H1 (cell line): ENCODE measurements at places on chromosomes 12 and 14.

- no peak for DNase-seq
These were observed 96.0 kb downstream of the GPHN start for GRCh38 chr14:66603945-66604344.

- no peak for DNase-seq
These were observed 3.8 kb downstream of the CS start for GRCh38 chr12:56296295-56296694.

DNA sequence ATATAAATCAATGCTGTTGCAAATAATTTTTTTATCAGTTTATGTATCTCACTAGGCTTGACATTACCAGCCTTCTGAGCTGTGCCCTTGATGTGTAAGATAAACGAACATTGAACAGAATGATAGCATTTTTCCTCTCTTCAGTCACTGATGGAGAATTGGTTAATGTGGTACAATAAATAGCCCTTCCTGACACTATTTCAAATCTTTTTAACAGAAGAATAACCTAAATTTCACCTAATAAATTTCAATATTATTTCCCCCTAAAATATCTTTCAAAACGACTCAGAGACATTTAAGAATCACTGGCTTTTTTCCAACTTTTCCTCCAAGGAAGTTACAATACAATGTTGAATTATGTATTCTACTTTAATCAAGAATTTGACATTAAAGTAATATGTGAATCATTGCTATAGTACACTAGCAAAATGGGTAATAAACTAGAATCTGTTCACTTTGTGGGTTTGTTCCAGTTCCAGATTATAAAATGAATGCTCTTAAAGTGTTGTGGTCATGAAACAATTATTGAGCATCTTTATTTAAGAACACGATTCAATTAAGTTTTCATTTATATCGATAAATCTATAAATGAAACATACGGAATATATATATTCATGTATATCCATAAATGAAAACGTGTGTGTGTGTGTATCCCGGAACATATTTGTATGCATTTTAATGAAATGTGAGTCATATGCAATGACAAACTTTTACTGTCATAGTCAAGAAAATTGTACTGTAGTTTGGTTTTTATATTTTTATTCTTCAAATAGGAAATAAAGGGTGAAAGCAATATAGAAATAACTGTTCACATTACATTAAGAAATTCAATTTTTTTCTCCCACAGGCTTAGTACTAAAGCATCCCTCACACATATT, 2.5 kb upstream of the ATP2B1 start:
- no peak for DNase-seq

GRCh38 chr14:81295958-81296923, 75.5 kb upstream of the GTF2A1 start:
- DNase-seq = no peak

DNA sequence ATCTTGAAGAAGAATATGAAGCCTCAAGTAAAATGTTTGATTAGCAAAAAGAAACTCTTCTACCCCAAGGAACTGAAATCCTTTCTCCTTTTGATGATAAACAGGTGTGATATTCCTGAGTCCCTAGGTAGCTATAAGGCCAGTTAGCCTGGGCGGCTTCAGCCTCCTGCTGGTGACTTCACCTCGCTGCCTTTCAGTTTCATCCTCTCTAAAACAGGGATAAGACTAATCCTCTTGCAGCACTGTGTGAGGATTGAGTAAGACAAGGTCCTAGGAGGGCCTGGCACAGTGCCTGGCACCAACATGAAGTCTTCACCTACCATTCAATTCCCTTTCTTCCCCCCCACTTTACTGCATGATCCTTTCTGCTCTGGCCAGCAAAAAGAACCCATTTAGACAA, 42.1 kb downstream of the CIT start:
- no peak for DNase-seq

GRCh38 chr14:61632807-61633206, 62.5 kb upstream of the HIF1A start:
- no peak for DNase-seq

GRCh38 chr14:97250931-97251330, 453.7 kb downstream of the VRK1 start:
- no peak for DNase-seq

GRCh38 chr12:3958534-3958933, 85.3 kb upstream of the PARP11 start:
- DNase-seq = no peak

- no peak for DNase-seq
These were observed 31.3 kb upstream of the VSX2 start for GRCh38 chr14:74207943-74208342.

- no peak for DNase-seq
These were observed 35.6 kb downstream of the GNS start for GRCh38 chr12:64723630-64724029.

DNA sequence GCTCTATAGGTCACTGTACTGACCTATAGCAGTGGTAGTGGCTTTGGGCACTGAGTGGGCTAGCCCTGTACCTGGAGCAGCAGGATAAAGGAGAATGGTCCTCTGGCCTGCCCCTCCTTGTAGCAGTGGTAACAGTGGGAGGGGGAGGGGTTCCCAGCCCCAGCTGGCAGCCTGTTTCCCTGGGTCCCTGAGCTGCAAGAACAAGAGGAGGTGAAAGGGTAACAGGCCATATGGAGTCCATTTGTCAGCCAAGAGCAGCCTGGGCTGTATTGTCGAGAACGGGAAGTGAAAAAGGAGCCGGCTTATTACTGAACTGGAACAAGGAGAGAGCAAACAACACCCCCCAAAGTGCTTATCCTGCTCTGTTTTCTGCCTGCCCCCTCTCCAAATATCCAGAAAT, 73.8 kb upstream of the SRSF5 start:
- no peak for DNase-seq

- no peak for DNase-seq
These were observed 45.9 kb downstream of the SLC6A12 start for GRCh38 chr12:167959-168600.

GRCh38 chr14:56471056-56471455, 108.5 kb upstream of the TMEM260 start:
- no peak for DNase-seq

GRCh38 chr12:3302401-3303041, 188.5 kb upstream of the PRMT8 start:
- DNase-seq = no peak

GRCh38 chr12:49930515-49931288, 19.8 kb upstream of the AQP2 start:
- no peak for DNase-seq

GRCh38 chr12:122099856-122100255, 21.3 kb downstream of the MLXIP start:
- DNase-seq = no peak

DNA sequence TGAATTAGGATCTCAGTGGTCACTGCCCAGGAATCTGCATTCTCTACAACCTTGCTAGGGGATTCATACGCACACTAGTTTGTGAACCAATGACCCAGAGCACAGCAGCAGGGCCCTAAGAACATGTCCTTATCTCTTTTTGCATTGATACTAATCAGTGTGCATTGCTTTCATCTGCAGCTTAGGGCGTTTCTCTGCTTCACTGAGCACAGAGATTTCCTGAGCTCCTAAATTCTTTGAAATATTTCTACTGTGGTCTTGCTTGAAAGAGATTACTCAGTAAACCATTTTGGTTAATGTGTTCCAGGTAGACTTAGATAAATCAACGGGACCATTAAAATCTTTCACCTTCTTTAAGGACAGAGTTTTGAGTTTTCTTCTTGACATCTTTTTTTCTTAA, 351.3 kb upstream of the KITLG start:
- no peak for DNase-seq

GRCh38 chr14:55051165-55051422, 353 bp upstream of the MAPK1IP1L start:
- no peak for DNase-seq

DNA sequence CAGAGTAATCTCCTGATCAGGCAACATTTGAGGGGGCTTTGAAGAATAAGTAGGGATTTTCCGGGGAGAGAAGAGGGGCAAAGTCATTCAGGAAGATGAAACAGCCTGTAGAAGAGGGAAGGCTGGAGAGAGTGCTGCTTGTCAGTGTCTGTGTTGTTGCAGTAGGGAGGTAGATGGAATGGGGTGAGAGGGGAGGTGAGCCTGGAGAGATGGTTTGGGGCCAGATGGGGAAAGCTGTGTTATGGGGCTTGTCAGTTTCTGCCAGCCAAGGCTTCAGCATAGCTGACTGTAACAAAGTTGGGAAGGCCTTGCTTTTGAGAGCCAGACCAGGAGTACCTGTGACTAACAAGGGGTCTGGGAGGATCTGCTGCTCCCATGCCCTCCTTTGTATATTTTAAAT, 18.0 kb downstream of the BICD1 start:
- DNase-seq = no peak

DNA sequence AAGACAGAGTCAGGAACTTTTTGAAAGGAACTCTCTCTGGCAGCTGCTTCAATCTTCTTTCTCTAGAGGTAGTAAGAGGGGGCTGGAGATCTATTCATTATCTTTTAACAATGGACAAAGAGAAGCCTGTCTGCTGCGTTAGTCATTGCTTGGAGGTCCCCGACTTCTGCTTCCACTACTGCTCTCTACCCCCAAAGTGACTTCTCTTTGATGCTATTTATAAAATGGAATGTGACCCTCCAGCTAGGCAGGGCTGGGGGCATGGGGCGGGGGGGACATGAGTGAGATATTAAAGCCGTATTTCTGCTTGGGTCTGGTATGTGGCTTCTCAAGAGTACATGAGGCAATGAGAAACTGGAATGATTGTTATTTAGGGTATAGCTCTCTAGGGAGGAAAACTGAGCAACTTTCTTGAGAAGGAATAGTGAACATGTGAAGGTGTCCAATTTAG, 41.4 kb upstream of the NUDT4 start:
- no peak for DNase-seq

- DNase-seq = no peak
These were observed 816 bp upstream of the SLC8A3 start for GRCh38 chr14:70189456-70190077.

GRCh38 chr12:15720295-15720694, 68.9 kb downstream of the EPS8 start:
- DNase-seq = no peak

- DNase-seq = no peak
These were observed 27.6 kb downstream of the TDP1 start for GRCh38 chr14:89983375-89983774.

DNA sequence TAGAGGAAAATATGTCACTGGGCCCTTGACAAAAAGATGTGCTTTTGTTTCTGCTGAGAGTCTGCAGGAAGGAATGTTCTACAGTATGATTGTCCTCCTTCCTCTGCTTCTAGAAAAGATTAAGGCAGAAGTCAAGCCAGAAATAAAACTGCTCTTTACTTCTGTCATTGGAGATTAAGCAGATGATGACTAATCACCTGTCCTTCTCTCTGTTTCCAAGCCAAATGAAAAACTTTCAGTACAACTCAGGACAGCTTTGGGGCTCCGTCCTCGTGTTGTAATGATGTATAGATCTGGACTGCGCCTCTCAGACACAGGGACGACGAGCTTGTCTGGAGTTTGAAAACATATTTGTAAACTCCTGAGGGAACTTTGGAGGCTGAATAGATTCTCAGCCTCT, 159.3 kb downstream of the DYRK2 start:
- no peak for DNase-seq
